CD4-positive, alpha-beta T cell treated with Interleukin-6 at 100 ng/mL for 8 hours (primary cell): ENCODE measurements at places on chromosomes 5 and 9.
A peak's percentile ranks its signal among the peaks of the same experiment; 100 is the strongest.

DNA sequence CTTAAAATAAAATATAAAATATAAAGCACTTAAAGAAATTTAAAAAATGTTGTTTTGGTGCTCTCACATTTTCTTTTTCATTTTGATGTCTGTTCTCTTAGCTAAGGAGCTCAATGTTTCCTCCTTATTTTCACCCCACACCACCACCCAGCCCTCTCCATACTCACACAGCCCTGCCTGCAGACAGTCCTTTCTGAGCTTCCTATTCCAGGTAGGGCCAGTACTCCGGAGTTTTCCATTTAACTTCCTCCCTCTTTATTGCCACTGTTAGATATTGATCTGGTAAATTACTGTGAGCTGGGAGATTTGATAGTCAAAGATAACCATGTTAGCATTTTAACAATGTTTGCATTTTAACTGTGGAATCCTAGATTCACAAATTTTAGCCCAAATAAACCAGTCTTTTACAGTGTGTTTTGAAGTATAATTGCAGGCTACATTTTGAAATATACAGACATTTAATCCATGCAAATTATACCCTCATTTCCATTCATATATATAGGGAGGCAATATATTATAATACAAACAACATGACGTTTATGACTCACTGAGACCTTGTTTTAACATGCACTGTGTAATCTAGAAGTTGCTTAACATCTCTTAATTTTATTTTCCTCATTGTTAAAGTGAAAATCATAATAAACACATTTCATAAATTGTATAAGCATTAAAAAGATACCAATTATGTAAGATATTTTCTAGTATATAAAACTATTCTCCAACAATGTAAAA, 927.1 kb downstream of the NR2F1-AS1 start:
- no peak for DNase-seq

GRCh38 chr5:132100672-132101261, 27.2 kb downstream of the CSF2 start:
- peak; percentile 38 for DNase-seq

DNA sequence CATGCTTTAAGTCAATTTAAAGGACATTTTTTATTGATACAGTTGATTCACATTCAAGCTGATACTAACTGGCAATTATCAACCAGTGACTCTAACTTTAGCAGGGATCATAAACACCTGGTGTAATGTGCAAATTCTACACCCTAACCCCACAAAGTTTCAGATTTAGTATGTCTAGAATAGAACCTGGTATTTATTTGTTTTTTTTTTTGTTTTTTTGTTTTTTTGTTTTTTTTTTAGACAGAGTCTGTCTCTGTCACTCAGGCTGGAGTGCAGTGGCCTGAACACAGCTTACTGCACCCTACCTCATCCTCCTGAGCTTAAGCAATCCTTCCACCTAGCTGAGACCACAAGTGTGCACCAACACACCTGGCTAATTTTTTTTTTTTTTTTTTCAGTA, 311.2 kb upstream of the SEMA6A start:
- DNase-seq: no peak

- no peak for DNase-seq
Measured at GRCh38 chr5:93590493-93590892, 7.5 kb downstream of the NR2F1 start.

DNA sequence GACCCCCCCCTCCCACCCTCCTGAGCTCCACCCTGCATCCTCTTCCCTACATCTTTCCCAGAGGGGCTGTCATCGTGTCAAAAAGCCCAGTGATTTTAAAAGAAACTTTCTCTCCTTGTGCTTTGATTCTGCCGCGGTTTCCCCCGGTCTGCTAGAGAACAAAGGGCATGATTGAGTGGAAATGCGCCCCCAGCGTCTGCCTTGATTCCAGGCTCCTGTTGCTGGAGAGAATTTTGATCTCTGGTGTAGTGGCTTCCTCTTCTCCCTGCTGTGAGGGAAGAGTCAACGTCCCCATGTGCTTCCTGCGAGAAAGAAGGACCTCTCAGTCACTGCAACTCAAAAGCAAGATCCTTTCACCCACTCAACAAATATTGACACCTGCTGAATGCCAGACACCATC, 61.9 kb upstream of the RAPGEF1 start:
- no peak for DNase-seq

GRCh38 chr9:75892216-75892911, 1.9 kb downstream of the PCSK5 start:
- DNase-seq: no peak
